ENCODE measurements at places on chromosomes 2 and 18. TPM values are rescaled to one million over a fixed set of nuclear protein-coding genes. Genes with fewer than 3 reads are reported as not detected.

SH3RF3 gene
- 9.8 TPM for total RNA-seq

NETO1 gene
- total RNA-seq, result 0.74 TPM

SLC9A4 gene
- not detected for total RNA-seq

SLC11A1 gene
- under 0.01 TPM for total RNA-seq

RAB11FIP5 gene
- total RNA-seq, result 23.9 TPM

ZNF2 gene
- 2.5 TPM for total RNA-seq

All from bronchus fibroblast of lung (primary cell).